ENCODE measurements at places on chromosomes 2 and 18. TPM values are rescaled to one million over a fixed set of nuclear protein-coding genes. Genes with fewer than 3 reads are reported as not detected.

- DNase-seq = peak; percentile 74
- peaks cover 17% of the 10 kb centered on the region for H3K4me1 ChIP-seq
- H3K36me3 ChIP-seq = no peaks in the 10 kb centered on the region
- peak overlapping the region; percentile 61 for H3K4me3 ChIP-seq
These were observed 796 bp downstream of the MYO1B start for GRCh38 chr2:191245869-191246531.

DNA sequence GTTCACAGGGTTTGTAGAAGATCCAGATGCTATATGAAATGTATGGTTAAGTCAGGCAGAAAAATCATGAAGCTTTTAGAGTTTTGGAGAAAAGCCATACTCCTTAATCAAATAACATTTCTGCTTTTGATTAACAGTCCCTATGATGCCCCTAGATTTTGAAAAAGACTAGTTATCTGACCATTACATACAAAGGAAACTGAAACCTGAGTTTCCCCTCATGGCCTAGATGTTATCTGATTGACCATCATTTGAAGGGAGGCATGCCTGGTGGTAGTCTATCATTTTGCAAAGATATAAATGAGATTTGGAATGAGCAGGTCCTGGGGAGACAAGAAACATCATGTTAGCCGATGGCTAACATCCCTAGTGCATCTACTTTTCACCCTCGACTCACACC is 704.3 kb upstream of the FSHR start:
- no peak overlapping the region for H3K27ac ChIP-seq
- no peaks in the 10 kb centered on the region for H3K27me3 ChIP-seq
- H3K4me1 ChIP-seq = no peaks in the 10 kb centered on the region
- no peak overlapping the region for H3K4me3 ChIP-seq
- no peak for DNase-seq

DNA sequence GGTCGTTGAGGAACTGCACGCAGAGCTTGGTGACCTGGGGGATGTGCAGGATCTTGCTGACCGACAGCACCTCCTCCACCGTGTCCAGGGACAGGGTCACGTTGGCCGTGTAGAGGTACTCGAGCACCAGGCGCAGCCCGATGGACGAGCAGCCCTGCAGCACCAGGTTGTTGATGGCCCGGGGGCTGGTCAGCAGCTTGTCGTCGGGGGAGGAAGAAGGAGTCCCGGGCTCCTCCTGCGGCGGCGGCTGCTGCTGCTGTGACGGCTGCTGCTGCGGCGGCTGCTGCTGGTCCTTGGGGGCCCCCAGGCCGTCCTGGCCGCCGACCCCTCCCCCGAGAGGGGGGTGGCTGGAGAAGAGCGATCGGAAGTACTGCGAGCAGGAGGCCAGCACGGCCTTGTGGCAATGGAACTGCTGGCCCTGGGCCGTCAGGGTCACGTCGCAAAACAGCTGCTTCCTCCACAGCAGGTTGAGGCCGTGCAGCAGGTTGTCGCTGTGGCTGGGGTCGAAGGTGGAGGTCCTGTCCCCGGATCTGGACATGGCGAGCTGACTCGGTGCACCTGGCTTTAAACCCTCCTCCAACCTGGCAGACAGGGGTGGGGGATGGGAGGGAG is 2.7 kb downstream of the KLHL14 start:
- peaks cover 24% of the 10 kb centered on the region for H3K4me1 ChIP-seq
- H3K27me3 ChIP-seq = peaks cover 27% of the 10 kb centered on the region
- peak; percentile 65 for DNase-seq
- no peak overlapping the region for H3K27ac ChIP-seq
- peak overlapping the region; percentile 52 for H3K4me3 ChIP-seq
- no peaks in the 10 kb centered on the region for H3K36me3 ChIP-seq

GRCh38 chr2:240404174-240404852 is 31.1 kb upstream of the GPC1 start:
- H3K4me3 ChIP-seq = no peak overlapping the region
- H3K27me3 ChIP-seq = no peaks in the 10 kb centered on the region
- DNase-seq = no peak
- H3K27ac ChIP-seq = no peak overlapping the region
- H3K36me3 ChIP-seq = no peaks in the 10 kb centered on the region

DNA sequence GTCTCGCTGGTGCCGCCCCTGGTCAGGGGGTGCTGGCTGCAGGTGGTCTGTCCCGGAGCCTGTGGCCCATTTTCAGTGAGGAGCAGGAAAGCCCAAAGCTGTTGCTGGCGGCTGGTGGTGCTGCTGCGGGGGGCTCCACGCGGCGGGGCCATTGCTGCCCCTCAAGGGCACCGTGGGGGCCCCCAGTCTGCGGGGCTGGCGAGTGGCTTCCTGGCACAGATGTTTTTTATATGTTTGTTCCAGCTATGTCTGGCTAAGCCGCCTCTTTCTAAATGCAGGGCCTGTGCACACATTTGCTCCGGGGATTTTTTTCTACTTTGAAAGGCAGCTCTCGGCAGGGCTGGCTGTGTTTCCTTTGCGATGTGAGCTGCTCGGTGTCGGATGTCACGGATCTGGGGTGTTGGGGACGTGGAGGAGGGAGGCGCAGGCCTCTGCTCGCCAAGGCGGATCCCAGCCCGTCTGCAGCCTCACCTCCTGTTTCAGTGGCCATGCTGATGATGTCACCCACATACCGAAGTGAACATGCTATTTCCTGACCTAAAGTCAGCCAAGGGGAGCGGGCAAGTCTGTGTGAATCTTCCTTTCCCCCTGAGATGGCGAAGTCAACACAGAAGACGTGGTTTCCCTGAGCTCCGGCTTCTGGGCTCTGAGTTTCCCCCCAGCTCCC is 112.0 kb upstream of the CTDP1 start:
- DNase-seq = peak; percentile 68
- peaks cover 5% of the 10 kb centered on the region for H3K4me1 ChIP-seq
- no peak overlapping the region for H3K4me3 ChIP-seq
- no peaks in the 10 kb centered on the region for H3K36me3 ChIP-seq

DNA sequence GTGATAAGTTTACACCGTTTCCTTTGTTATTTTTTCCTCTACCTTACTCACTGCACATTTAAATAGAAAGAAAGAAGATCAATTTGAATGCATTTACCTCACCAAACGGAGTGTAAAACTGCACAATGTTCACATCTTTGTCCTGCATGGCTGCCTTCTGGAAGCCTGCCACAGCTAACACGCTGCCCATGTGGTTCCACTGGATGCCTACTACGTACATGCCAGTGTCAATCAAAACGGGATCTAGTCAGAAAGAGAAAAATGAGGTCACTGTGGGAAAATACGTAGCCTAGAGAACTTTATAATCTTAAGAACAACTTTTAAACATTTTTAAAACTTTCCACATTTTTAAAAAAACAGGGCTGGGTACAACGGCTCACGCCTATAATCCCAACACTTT is 16.4 kb downstream of the WDR35 start:
- H3K36me3 ChIP-seq = peaks cover 62% of the 10 kb centered on the region
- no peaks in the 10 kb centered on the region for H3K27me3 ChIP-seq
- DNase-seq = no peak
- H3K27ac ChIP-seq = no peak overlapping the region
- H3K4me1 ChIP-seq = no peaks in the 10 kb centered on the region
- no peak overlapping the region for H3K4me3 ChIP-seq

- no peaks in the 10 kb centered on the region for H3K27me3 ChIP-seq
- H3K27ac ChIP-seq = no peak overlapping the region
- H3K4me3 ChIP-seq = no peak overlapping the region
- no peaks in the 10 kb centered on the region for H3K36me3 ChIP-seq
- DNase-seq = peak; percentile 37
These were observed 4.9 kb downstream of the RALB start for GRCh38 chr2:120257522-120257921.

- no peaks in the 10 kb centered on the region for H3K4me1 ChIP-seq
- no peak overlapping the region for H3K4me3 ChIP-seq
- no peaks in the 10 kb centered on the region for H3K27me3 ChIP-seq
- no peaks in the 10 kb centered on the region for H3K36me3 ChIP-seq
These were observed 672.2 kb downstream of the CPS1 start for GRCh38 chr2:211228559-211228958.

GRCh38 chr2:102103992-102104871 is 38.3 kb upstream of the IL1R1 start:
- H3K27ac ChIP-seq = peak overlapping the region; percentile 81
- H3K36me3 ChIP-seq = no peaks in the 10 kb centered on the region
- no peaks in the 10 kb centered on the region for H3K4me1 ChIP-seq
- peak; percentile 92 for DNase-seq

The IL36RN gene
- total RNA-seq = not detected

The CYP27A1 gene
- total RNA-seq = 21.9 TPM

The DSG4 gene
- total RNA-seq = not detected

The CYRIA gene
- 9.0 TPM for total RNA-seq

The RGPD8 gene
- total RNA-seq = 16.1 TPM

The SNORC gene
- 0.27 TPM for total RNA-seq
